ENCODE measurements at places on chromosomes 12 and 14. TPM values are rescaled to one million over a fixed set of nuclear protein-coding genes. Genes with fewer than 3 reads are reported as not detected.

- no peaks in the 10 kb centered on the region for H3K27me3 ChIP-seq
- H3K4me1 ChIP-seq: peaks cover 17% of the 10 kb centered on the region
- H3K27ac ChIP-seq: no peak overlapping the region
- DNase-seq: no peak
- H3K4me3 ChIP-seq: no peak overlapping the region
- peaks cover 7% of the 10 kb centered on the region for H3K36me3 ChIP-seq
Measured at GRCh38 chr12:12156828-12157227, 86.1 kb downstream of the BCL2L14 start.

ADAMTS20 gene
- not detected for total RNA-seq

GRCh38 chr12:53048780-53049401, 974 bp upstream of the TNS2 start:
- H3K4me1 ChIP-seq: peaks cover 90% of the 10 kb centered on the region
- H3K27me3 ChIP-seq: no peaks in the 10 kb centered on the region
- H3K36me3 ChIP-seq: peaks cover 4% of the 10 kb centered on the region
- DNase-seq: no peak

- H3K27ac ChIP-seq: no peak overlapping the region
- no peak overlapping the region for H3K4me3 ChIP-seq
- H3K4me1 ChIP-seq: no peaks in the 10 kb centered on the region
- peak; percentile 13 for DNase-seq
Measured at GRCh38 chr14:99716091-99716849, 32.2 kb downstream of the CYP46A1 start.

CLEC9A gene
- not detected for total RNA-seq

DNA sequence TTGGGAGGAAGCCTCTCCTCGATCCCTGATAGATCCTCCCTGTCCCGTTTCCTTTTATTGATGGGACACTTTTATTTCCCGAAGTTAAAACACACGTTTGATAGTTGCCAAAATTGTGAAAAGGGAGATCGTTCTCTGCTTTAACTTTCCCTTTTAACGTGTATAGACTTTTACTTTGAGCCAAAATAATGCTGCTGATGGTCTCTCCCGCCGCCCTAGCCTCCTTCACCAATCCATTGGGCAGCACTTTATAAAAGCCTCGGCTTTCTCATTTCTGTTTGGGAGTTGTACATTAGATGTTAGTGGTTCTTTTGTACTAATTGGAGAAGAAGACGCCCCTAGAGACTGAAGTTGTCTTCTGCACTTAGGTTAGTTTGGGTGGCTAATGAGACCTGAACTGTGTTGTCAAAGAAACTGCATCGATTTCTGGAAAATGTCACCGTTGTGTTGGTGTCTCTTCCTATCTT, 1.4 kb downstream of the TMTC2 start:
- H3K27ac ChIP-seq: no peak overlapping the region
- no peaks in the 10 kb centered on the region for H3K36me3 ChIP-seq
- DNase-seq: no peak

ITPR2 gene
- total RNA-seq: 13.0 TPM

- no peak overlapping the region for H3K4me3 ChIP-seq
- no peak overlapping the region for H3K27ac ChIP-seq
- no peak for DNase-seq
- H3K27me3 ChIP-seq: no peaks in the 10 kb centered on the region
- no peaks in the 10 kb centered on the region for H3K36me3 ChIP-seq
Measured at GRCh38 chr14:105901226-105901625, 374.8 kb downstream of the TMEM121 start.

RNASE3 gene
- 0.59 TPM for total RNA-seq

APOF gene
- not detected for total RNA-seq

- peak; percentile 49 for DNase-seq
- no peaks in the 10 kb centered on the region for H3K4me1 ChIP-seq
- H3K27ac ChIP-seq: no peak overlapping the region
- no peaks in the 10 kb centered on the region for H3K36me3 ChIP-seq
Measured at GRCh38 chr12:38154096-38155019, 162.2 kb upstream of the ALG10B start.

GRCh38 chr12:78571953-78572352, 292.6 kb upstream of the SYT1 start:
- no peak for DNase-seq
- no peak overlapping the region for H3K4me3 ChIP-seq
- H3K4me1 ChIP-seq: no peaks in the 10 kb centered on the region
- no peak overlapping the region for H3K27ac ChIP-seq
- no peaks in the 10 kb centered on the region for H3K27me3 ChIP-seq
- H3K36me3 ChIP-seq: no peaks in the 10 kb centered on the region

CMA1 gene
- not detected for total RNA-seq

DNA sequence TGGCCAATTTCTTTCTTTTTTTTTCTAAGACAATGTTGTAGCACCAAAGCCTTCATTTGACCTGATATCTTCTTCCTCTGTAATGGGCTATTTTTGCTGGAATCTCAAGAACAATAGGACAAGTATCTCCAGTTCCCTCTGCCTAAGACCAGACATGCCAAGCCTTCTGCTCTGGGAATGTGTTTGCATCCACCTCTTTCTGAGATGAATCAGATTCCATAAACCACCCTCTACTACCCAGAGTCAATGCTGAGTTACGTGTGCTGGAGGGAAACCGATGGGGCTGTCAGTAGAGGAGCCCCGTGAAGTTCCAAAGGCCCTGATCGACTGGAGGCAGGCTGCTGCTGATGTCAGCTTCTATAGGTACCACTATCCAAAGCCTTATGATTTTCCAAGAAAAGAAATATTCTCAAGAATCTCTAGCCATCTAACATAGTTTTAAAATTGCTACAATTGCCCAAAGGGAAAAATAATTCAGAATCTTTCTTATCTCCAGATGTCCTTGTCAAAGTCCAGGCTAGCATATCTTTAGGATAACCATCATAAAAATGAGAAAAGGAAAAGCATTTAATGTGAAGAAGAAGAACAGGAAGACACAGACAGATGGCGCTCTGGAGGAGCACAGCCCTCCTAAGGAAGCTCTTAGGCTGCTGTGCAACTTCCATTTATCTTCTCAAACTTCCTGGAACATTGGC, 101.9 kb downstream of the SLC8A3 start:
- H3K27ac ChIP-seq: no peak overlapping the region
- no peak overlapping the region for H3K4me3 ChIP-seq
- H3K4me1 ChIP-seq: no peaks in the 10 kb centered on the region

NANOG gene
- not detected for total RNA-seq

DNA sequence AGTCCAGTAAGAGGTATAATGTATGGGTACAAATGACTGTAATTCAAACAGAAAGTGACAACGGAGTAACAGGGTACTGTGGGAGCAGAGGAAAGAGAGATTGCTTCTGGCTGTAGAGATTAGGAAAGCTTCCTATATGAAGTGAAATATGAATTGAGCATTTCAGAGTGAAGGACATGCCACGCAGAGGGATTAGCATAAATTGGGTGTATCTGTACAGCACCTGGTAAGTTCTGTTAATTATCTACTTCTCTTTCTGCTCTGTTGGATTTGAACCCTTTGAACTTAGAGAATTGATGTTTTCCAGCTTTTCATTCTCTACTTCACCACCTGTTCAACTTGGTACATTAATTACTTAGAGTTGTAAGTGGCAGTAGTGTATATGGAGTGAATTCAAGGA, 8.8 kb downstream of the STK38L start:
- peaks cover 72% of the 10 kb centered on the region for H3K4me1 ChIP-seq
- H3K27ac ChIP-seq: peak overlapping the region; percentile 33
- H3K36me3 ChIP-seq: no peaks in the 10 kb centered on the region
- no peaks in the 10 kb centered on the region for H3K27me3 ChIP-seq

- DNase-seq: no peak
- no peaks in the 10 kb centered on the region for H3K27me3 ChIP-seq
- no peak overlapping the region for H3K27ac ChIP-seq
- H3K4me3 ChIP-seq: no peak overlapping the region
Measured at GRCh38 chr12:51322452-51322851, 1.5 kb downstream of the BIN2 start.

DNA sequence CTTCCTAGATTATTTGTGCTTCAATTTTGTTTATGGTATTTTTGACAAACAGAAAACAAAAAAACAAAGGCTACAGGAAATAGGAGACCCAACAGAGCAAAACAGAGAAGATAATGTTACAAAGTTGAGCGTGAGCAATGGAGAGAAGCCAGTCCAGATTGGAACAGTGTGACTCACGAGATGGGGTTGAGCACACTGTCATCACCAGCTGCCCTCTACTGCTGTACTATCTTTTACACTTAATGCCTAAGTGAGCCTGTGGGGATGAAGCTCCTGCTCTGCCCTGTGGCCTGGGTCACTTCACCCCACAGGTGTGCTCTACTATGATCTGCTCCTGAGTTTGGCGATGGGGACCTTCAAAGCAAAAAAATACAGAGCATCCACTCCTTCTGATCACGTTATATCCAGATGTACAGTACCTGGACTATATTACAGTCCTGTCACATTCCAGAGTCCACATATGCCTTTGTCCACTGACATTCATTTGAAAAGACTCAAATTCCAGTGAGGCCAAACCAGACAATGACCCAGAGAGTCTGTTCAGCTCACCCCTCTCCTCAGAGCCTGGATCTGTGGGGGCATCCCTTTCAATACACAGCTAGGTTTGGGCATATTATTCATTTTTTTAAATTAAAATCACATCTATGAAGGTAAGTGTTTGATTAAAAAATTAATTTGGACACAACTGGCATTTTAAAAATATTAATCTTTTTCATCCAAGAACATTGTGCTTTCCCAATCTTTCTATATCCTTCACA, 4.4 kb downstream of the IPO8 start:
- H3K27me3 ChIP-seq: no peaks in the 10 kb centered on the region
- peaks cover 41% of the 10 kb centered on the region for H3K4me1 ChIP-seq
- H3K27ac ChIP-seq: no peak overlapping the region
- H3K4me3 ChIP-seq: no peak overlapping the region
- no peaks in the 10 kb centered on the region for H3K36me3 ChIP-seq

DNA sequence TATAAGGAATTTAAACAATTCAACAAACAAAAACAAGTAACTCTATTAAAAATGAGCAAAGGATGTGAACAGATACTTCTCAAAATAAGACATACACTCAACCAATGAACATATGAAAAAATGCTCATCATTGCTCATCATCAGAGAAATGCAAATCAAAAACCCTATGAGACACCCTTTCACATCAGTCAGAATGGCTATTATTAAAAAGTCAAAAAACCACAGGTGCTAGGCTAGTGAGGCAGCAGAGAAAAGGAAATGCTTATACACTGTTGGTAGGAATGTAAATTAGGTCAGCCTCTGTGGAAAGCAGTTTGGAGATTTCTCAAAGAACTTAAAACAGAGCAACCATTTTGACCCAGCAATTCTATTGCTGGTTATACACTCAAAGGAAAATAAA, 52.0 kb downstream of the NAV3 start:
- H3K4me3 ChIP-seq: no peak overlapping the region
- no peaks in the 10 kb centered on the region for H3K36me3 ChIP-seq
- H3K4me1 ChIP-seq: no peaks in the 10 kb centered on the region
- no peaks in the 10 kb centered on the region for H3K27me3 ChIP-seq
- no peak overlapping the region for H3K27ac ChIP-seq

- H3K4me3 ChIP-seq: no peak overlapping the region
- no peak overlapping the region for H3K27ac ChIP-seq
- H3K4me1 ChIP-seq: peaks cover 6% of the 10 kb centered on the region
- H3K36me3 ChIP-seq: no peaks in the 10 kb centered on the region
- no peaks in the 10 kb centered on the region for H3K27me3 ChIP-seq
- no peak for DNase-seq
Measured at GRCh38 chr14:74863274-74863673, 12.7 kb downstream of the PROX2 start.

DNA sequence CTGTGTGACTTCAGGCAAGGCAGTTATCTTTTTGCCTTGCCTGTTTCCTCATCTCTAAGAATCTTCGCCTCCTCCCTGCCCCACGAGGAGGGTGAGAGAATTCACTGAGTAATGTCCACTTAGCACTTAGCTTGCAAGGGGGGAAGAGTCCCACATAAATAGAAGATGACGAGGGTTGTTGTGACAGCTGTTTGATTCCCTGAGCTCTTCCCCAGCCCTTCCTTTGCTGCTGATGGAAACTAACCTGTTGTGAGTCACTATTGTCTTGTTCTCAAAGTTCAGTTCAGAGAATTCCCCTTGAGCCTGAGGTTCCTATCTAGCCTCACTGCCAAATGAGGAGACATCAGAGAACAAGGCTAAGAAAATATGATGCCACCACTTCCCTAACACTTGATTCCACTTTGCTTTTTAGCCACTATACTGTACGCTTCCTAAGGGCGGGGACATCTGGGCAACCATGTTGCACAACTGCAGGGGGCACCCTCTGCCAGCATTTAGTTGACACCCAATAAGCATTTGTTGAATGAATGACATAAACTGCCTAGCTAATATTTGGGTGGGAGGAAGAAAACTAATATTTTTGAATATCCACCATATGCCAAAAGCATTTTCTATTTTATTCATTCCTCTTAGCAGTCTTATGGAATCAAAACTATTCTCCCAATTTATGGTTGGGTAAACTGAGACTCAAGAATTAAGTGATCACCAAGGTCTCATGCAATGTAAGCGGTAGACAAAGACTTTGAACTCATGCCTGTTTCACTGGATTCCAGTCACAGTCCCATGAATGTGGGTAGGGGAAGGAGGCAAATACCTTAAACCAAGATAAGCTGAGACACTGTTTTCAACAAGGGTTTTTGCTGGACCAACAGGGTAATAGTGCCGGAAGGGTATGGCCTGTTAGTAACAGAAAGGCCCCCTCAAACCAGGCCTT, 77.6 kb downstream of the ZFP36L1 start:
- H3K27ac ChIP-seq: no peak overlapping the region
- H3K4me3 ChIP-seq: no peak overlapping the region
- H3K27me3 ChIP-seq: no peaks in the 10 kb centered on the region
- H3K4me1 ChIP-seq: no peaks in the 10 kb centered on the region
- no peaks in the 10 kb centered on the region for H3K36me3 ChIP-seq
- DNase-seq: no peak

DNA sequence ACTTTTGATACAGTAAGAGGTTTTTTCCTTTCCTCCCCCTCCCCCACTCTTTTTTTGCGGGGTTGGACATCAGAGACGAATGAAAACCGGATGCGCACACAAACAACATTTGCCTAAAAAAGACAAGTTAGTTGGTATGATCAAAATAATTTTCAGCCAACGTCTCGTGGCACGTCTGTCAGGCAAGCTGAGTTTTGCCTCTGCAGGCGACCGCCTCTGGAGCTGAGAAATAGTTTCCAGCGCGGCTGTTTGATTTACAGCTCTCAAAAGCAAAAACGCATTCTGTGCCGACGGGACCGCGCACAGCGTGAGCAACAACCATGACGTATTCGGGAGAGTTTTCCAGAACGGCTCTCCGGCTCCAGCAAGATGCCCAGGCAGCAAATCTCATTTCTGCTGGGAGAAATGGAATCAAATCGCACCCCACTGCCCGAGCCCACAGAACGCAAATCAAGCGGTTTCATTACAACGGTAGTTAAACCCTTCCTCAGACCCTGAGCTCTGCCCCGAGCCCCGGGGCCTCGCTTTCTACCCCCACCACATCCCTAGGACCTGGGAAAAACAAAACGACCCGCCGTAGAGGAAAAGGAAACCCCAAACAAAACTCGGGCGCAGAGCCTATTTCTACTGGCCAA, 14.2 kb upstream of the CALM1 start:
- H3K36me3 ChIP-seq: no peaks in the 10 kb centered on the region
- H3K4me1 ChIP-seq: no peaks in the 10 kb centered on the region
- H3K27me3 ChIP-seq: no peaks in the 10 kb centered on the region
- peak; percentile 85 for DNase-seq
- peak overlapping the region; percentile 68 for H3K4me3 ChIP-seq

GRCh38 chr12:45314770-45315169, 98.9 kb downstream of the ANO6 start:
- H3K4me3 ChIP-seq: no peak overlapping the region
- H3K27ac ChIP-seq: no peak overlapping the region
- H3K36me3 ChIP-seq: peaks cover 8% of the 10 kb centered on the region
- no peak for DNase-seq
